Pancreas (tissue), 10 donors: ENCODE measurements at places on chromosomes 2 and 18. TPM values are rescaled to one million over a fixed set of nuclear protein-coding genes. Genes with fewer than 3 reads are reported as not detected.

The GPBAR1 gene
- 0.12 TPM for total RNA-seq

The SLC23A3 gene
- 0.86 TPM for total RNA-seq

The ADCYAP1 gene
- total RNA-seq, result 1.5 TPM

The CHMP1B gene
- total RNA-seq, result 22.0 TPM

The SCTR gene
- 47.1 TPM for total RNA-seq

The COLEC11 gene
- total RNA-seq, result 3.1 TPM

The FAM237A gene
- not detected for total RNA-seq

The CXCR1 gene
- total RNA-seq, result not detected

The ANKRD30BL gene
- total RNA-seq, result not detected

The CRYGC gene
- total RNA-seq, result not detected

The DPP4 gene
- total RNA-seq, result 2.3 TPM

The ZSWIM2 gene
- not detected for total RNA-seq

The EN1 gene
- not detected for total RNA-seq
